ENCODE measurements at places on chromosomes 16 and 17. TPM values are rescaled to one million over a fixed set of nuclear protein-coding genes. Genes with fewer than 3 reads are reported as not detected.

The MYH13 gene
- total RNA-seq: not detected

The AANAT gene
- not detected for total RNA-seq

The SLC52A1 gene
- total RNA-seq: 0.26 TPM

DNA sequence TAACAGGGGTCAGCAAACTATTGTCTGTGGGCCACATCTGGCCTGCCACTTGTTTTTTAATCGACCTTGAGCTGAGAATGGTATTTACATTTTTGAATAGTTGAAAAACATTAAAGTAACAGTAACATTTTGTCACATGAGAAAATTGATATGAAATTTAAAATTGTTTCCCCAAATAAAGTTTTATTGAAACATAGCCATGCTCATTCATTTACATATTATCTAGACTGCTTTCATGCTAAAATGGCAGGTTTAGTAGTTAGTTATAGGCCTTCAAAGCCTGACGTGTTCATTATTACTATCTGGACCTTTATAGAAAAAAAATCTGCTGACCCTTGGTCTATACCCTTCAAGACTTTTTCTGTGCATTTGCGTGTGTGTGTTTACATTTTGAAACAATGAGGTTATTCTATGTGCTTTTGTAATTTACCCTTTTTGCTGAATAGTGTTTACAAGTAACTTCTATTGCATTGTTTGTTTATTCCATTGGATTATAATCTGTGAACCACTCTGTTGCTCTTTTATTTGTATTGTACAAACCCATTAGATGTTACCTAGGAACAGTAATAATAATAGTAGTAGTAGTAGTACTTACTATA, 37.1 kb downstream of the FTO start:
- no peaks in the 10 kb centered on the region for H3K27me3 ChIP-seq
- DNase-seq: no peak
- no peak overlapping the region for H3K4me3 ChIP-seq
- H3K27ac ChIP-seq: no peak overlapping the region
- H3K4me1 ChIP-seq: peaks cover 7% of the 10 kb centered on the region
- H3K36me3 ChIP-seq: no peaks in the 10 kb centered on the region

GRCh38 chr17:55441544-55441943, 19.9 kb upstream of the MMD start:
- H3K27me3 ChIP-seq: no peaks in the 10 kb centered on the region
- H3K4me3 ChIP-seq: no peak overlapping the region
- no peak for DNase-seq
- H3K27ac ChIP-seq: no peak overlapping the region
- no peaks in the 10 kb centered on the region for H3K36me3 ChIP-seq

- H3K27ac ChIP-seq: no peak overlapping the region
- H3K27me3 ChIP-seq: peaks cover 7% of the 10 kb centered on the region
- peak; percentile 78 for DNase-seq
- H3K36me3 ChIP-seq: no peaks in the 10 kb centered on the region
- H3K4me1 ChIP-seq: peaks cover 10% of the 10 kb centered on the region
- no peak overlapping the region for H3K4me3 ChIP-seq
Measured at GRCh38 chr17:79114458-79115301, 40.1 kb downstream of the ENGASE start.

- H3K27ac ChIP-seq: peak overlapping the region; percentile 82
- H3K36me3 ChIP-seq: no peaks in the 10 kb centered on the region
- peaks cover 81% of the 10 kb centered on the region for H3K4me1 ChIP-seq
- no peaks in the 10 kb centered on the region for H3K27me3 ChIP-seq
- no peak for DNase-seq
Measured at GRCh38 chr17:81049372-81049911, 14.5 kb downstream of the BAIAP2 start.

DNA sequence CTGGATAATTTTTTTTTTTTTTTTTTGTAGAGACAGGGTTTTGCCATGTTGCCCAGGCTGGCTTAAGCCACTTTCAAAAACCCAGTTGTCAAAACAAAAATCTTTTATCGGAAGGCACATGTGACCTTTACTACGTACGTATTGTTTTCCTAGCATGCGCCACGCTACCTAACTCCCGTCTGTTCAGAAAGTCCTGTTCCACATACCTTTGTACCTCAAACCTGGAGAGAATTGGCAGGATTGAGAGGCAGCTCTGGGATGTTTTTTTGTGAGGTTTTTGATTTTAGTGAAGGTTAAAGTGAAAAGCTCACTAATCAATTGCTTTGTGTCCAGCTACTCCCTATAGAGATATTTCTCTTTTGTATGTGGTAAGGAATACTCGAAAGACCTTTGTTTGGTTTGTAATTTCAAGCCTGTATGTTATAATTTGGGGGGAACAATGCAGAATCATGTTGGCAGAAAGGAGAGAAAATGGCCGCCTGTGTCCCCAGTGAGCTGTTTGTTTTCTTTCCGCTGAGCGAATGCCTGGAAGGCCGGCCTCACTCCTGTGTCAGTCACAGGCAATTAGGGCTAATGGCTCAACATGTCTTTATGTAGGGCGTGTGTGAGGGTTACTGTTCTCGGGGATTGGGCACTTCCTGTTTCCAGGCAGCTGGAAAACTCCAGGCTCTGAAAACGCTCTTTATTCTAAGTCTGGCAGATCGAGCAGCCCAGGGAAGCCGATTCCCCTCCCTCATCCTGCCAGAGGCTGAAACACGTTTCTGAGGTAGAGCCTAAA, 60.8 kb upstream of the CLEC18A start:
- H3K27ac ChIP-seq: peak overlapping the region; percentile 77
- DNase-seq: no peak
- H3K4me1 ChIP-seq: peaks cover 6% of the 10 kb centered on the region
- H3K4me3 ChIP-seq: no peak overlapping the region

- peak overlapping the region; percentile 1 for H3K4me3 ChIP-seq
- no peak overlapping the region for H3K27ac ChIP-seq
- no peak for DNase-seq
- H3K27me3 ChIP-seq: no peaks in the 10 kb centered on the region
Measured at GRCh38 chr17:20916383-20916782, 126.4 kb downstream of the USP22 start.
